ENCODE measurements at places on chromosomes 11 and 22. TPM values are rescaled to one million over a fixed set of nuclear protein-coding genes. Genes with fewer than 3 reads are reported as not detected.

C11orf52 gene
- not detected for total RNA-seq

UCP3 gene
- 7.8 TPM for total RNA-seq

HSPB2 gene
- not detected for total RNA-seq

STK33 gene
- not detected for total RNA-seq

SLC17A6 gene
- total RNA-seq: not detected
